ENCODE measurements at places on chromosomes 1 and 21.

DNA sequence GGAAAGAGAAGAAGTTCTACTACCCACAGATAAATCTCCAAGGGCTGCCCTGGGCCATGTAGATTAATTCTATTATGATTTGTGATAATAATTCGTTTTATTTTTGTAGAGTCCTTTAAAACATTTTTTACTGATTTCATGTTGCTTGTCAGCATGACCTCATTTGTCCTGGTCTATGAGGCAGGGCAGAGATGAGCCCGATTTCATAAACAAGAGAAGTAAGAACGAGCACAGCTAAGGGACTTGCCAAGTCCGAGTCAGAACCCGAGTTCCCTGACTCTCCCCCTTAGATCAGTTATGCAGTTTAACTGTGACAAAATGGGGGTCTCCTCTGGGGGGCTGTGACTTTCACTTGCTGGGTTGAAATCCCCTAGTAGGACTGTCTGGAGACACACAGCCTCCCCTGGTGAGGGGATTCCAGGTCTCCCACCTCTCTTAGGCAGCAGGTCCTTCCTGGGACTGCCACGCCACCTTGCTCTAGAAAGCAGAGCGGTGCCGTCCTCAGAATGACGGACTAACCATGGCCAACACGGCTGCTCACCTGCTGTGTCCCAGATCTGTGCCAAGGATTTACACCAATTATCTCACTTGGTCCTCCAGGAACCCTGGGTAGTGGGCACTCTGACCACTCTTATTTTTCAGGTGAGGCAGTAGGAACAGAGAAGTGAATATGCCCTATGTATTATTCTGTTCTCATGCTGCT is 31.0 kb upstream of the SOX13 start:
- DNase-seq = no peak

DNA sequence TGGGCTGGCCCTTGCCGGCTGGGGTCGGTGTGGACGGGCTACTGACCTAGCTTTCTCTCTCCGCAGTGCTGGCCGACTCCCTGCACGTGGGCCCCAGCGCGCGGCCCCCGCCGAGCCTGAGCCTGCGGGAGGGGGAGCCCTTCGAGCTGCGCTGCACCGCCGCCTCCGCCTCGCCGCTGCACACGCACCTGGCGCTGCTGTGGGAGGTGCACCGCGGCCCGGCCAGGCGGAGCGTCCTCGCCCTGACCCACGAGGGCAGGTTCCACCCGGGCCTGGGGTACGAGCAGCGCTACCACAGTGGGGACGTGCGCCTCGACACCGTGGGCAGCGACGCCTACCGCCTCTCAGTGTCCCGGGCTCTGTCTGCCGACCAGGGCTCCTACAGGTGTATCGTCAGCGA is 34.9 kb downstream of the PTGFRN start:
- DNase-seq = no peak

- DNase-seq = no peak
Measured at GRCh38 chr1:39819091-39819812, 30.6 kb upstream of the BMP8B start.

DNA sequence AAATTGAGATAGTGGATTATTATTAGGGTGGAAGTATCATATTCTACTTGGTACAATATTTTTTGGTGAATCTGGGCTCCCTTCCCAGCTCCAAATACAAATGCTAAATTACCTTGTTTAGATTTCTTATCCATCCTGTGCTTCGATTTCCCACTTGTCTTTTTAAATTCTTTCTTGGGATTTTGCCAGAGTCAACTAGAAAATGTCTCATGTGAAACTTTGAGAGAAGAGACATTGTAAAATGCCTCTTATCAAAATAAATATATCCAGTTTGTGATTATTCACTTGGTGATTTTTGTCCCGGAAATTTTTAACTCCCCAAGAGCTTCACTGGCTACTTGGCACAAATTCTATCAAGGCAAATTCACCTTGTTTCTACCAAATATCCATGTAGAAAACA is 202.0 kb downstream of the FMN2 start:
- no peak for DNase-seq

DNA sequence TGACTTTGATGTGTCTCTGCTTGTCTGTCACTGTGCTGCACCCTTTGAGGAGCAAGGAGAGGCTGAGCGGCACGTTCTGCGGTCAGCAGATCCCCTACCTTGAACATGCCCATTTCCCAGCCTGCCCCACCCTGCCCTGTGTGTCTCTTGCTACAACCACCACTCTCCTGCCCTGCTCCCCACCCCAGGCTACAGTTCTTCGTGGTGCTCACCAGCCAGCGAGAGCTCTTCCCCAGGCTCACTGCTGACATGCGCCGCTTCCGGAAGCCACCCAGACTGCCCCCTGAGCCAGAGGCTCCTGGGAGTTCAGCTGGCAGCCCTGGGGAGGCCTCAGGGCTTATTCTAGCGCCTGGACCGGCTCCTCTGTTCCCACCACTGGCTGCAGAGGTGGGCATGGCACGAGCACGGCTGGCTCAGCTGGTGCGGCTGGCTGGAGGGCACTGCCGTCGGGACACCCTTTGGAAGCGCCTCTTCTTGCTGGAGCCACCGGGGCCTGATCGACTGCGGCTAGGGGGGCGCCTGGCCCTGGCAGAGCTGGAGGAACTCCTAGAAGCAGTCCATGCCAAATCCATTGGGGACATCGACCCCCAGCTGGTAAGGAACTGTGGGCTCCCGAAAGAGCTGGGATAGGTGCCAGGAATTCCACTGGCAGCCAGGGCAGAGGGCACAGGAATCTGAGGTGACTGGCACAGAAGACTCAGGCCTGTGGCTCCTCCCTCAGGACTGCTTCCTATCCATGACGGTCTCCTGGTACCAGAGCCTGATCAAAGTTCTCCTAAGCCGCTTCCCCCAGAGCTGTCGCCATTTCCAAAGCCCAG is 5.6 kb downstream of the HYI start:
- no peak for DNase-seq

GRCh38 chr1:62954758-62955157 is 170.8 kb downstream of the ATG4C start:
- DNase-seq = no peak

- no peak for DNase-seq
Measured at GRCh38 chr21:45161038-45161945, 86.9 kb downstream of the ADARB1 start.

- DNase-seq = no peak
Measured at GRCh38 chr21:35268817-35269216, 219.7 kb upstream of the RUNX1 start.

DNA sequence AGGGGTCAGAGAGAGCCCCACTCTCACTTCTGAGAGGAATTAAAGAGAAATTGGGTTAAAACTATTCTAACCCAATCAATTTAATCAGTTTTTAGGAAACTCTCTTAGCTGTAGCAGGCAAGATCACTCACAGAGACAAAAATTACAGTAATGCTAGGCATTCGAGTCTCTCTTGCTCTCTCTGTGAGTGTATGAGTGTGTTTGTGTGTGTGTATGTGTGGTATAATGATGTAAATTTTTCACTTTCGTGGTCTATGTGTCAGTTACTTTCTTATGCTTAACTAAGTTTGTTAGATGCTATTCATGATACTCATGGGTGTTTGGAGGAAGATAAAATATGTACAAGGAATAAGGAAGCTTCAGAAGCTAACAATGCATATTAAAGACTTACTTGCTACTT is 131.3 kb downstream of the FASLG start:
- DNase-seq = no peak

DNA sequence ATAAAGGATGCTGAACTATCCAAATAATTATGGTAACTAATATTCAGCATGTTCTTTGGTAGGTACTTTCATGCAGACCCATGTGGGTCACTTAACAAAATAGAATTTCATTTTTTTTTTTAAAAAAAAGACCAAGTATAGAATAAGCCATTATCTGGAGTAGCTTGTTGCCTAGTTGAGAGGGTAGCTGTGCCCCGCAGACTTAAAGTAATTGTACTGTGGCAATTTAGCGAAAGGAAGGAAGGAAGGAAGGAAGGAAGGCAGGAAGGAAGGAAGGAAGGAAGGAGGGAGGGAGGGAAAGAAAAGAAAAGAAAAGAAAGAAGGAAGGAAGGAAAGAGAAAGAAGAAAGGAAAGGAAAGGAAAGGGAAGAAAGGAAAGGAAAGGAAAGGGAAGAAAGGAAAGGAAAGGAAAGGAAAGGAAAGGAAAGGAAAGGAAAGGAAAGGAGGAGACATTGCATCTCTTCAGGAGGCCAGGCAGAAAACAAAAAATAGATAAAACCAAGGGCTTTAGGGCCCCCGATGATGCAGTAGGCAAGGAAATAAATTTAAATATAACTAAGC is 35.3 kb upstream of the C1orf21 start:
- no peak for DNase-seq

DNA sequence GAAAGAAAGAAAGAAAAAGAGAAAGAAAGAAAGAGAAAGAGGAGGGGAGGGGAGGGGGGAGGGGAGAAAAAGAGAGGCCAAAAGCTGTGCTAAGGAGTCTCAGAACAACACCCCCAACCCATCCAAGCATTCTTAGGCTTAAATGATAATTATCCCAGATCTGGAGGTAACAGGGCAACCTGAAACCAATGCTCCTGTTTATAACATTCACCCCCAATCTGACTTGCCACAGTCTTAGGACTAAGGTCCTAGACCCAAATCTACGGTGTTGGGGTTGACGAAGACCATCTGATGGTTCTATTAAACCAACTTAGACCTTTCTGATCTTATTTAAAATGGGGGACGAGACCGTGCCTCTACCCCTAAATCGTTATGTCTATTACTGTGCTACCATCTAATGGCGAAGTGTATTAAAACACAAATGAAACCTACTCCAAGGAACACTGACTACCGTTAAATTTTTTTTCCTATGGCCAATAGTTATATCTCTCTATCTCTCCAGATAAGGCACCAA is 119.3 kb upstream of the CDC42BPA start:
- no peak for DNase-seq

DNA sequence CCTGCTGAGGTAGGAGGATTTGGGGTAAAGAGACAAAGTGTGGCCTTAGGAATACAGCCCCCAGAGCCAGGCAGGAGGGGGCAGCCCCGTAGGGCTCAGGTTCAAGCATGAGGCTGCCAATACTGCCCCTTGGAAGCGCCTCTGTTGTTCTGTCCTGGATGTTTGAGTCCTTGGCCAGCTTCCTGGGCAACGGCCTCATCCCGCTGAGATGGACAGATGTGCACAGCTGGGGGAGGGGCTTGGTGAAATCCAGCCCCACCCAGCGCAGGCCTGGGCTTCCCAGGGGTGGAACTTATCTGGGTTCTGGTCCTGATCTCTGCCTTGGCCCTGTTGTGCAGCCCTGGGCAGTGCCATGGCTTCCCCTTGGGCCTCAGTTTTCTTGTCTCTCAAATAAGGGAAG is 34.8 kb upstream of the MAN1C1 start:
- DNase-seq = no peak

DNA sequence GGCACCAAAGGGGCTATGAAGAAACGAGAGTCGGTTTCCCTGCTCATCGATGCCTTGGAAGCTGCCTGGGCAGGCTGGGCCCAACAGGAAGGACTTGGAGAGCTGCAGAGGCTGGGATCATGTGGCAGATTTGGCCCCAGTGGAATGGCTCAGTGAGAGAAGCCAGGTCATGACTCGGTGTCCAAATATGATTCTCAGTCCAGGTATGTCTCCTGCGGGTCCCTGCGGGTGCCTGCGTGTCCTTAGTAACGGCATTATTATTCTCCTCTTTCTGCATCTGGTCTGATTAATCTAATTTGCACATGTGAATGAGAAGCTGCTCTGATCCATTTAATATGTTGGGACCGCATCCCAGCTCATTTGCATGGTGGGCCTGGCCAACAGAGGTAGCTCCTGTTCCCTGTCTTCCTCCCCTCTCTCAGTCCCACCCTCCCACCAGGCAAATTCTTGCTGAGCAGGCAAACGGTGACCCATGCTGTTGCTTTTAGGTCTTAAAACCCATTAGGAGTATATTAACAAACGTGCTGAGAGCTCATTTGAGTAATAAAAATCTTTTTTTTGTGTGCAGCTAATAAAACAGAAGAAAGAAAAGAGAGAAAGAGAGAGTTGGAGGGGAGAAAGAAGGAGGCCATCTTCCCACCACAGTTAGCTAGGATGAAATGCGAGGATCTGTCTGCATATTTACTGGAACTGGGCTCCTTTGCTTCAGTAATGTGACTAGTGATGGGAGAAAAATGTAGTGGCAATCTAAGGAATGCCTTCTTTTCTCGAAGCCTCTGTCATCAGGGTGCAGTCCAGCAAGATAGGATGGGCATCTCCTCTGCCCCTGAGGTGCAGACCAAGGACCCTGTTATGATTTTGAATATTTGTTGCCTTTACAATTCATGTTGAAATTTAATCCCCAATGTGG is 133.5 kb downstream of the HMGB4 start:
- no peak for DNase-seq

GRCh38 chr1:20717452-20718342 is at the start of gene KIF17:
Gene KIF17, minus strand, starts transcription at chr1:20718007. Its CDS starts 301 bp downstream, at chr1:20717706.
- DNase-seq = peak; percentile 36

GRCh38 chr1:238690415-238690814 is 696.0 kb upstream of the CHRM3 start:
- no peak for DNase-seq

DNA sequence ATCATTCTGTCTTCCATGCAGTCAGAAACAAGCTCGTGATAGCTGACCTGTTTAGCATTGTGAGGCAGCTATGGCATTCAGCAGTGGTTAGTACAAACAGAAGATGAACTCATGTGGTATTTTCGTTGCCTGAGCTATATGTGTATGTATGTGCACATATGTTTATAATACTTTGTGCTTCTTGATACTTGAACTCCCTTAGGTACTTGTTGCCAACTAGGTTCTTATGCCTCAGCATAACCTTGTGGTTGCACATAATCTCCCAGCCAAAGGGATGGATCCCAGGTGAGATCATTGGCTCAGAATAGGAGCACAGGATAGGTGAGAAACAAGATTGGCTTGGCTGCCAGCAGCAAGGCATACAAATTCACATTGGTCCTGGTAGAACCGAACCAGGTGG is 86.1 kb downstream of the VPS26C start:
- DNase-seq = no peak

DNA sequence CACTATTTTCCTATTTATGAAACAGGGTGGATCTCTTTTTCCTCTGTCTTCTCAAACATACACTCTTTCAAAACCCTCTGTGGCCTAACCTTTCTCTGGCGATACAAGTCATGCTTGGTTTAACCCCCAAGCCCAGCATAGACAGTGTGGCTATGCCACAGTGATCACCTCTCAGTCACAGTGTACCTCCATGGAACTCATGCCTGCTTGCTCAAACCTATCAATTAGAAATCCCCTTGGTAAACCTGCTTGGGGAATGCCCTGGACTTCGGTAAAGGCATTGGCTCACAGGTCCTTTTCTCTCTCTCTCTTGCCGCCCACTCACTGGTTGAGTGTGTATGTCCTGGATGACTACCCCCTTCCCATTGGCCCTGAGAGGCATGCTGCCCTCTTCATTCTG is 147.5 kb downstream of the CYYR1 start:
- no peak for DNase-seq

- DNase-seq = peak; percentile 41
Measured at GRCh38 chr1:40232444-40232843, 15.3 kb upstream of the TMCO2 start.

DNA sequence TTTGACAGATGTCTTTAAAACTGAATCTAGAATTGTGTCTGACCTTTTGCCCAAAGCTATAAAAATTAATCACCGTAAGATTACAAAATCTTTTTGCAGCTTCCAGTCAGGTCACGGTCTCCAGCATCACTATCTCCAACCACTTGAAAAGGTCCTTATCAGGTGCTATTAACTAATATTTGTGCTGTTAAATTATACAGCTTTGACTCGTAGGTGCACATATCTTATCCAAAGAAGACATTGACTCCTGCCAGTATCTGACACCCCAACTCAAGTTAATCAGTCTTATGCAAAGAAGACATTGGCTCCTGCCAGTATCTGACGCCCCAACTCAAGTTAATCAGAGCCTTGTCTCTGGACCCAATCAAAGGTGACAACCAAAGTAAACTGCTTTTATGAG is 19.9 kb upstream of the LYPD8 start:
- no peak for DNase-seq

Data from stimulated activated CD8-positive, alpha-beta memory T cell treated with anti-CD3 and anti-CD28 coated beads, Interleukin-2, amount 100 ng/mL, for 48 hours (primary cell).